Pons (tissue), 1 donor: ENCODE measurements at places on chromosomes 7 and 10.

GRCh38 chr7:34083440-34083839 is 178.1 kb downstream of the BMPER start:
- no peak for DNase-seq

GRCh38 chr10:5105626-5106025 is 11.4 kb downstream of the AKR1C3 start:
- no peak for DNase-seq

- no peak for DNase-seq
These were observed 5.3 kb downstream of the NEUROG3 start for GRCh38 chr10:69567920-69568319.

DNA sequence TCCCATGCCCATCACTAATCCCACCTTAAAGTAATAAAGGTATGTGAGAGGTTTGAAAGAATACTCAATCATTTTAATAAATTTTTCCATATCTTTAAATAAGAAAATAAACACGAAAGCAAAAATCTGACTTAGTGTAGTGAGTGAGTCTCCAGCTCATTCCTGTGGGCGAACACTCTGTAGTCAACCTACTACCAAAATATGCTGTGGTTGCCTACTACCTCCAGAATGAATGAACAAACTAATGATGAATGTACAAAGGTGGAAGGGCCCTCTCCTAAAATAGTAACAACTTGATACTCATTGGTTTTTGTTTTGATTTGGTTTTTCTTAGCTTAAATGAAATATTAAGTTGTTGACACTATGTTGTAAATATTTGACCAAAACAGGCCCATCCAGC is 195.5 kb upstream of the HPS1 start:
- DNase-seq = no peak

DNA sequence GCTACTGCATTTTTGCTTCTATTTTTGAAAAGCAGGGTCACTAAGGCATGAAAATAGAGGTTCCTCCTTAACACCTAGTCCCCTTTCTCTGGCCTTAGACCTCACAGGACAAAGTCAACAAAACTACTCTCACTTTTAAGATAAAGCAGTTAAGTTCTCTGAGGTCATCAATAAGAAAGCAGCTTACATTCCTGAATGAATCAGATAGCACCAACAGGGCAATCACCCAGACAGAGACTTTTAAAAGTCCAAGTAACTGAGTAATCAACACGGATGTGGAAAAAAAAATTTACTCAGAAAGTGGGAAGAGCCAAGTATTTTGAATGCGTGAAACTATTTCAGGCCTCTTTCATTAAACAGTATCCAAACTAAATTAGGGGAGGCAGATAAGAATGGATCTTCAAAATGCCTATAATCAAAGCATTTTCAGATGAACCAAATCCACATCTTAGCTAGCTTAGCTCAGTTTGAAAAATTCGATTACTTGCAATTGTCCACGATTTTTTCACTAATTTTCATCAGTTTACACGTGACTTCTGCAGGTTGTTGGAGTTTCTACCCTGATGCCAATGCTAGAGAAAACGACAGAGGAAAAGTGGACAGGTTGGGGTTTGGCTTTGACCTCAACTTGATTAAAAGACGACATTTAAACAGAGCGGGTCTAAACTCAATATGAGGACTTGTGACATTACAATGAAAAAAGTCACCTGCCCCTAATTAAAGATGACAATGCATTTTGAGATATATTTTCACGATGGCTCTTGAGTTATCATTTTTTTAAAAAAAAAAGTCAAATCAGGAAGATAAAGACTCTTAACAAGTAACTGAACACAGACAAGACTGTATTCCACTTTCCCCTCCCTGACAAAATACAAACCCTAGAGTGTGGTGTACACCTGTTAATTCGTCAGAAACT is 1.6 kb downstream of the BEND7 start:
- no peak for DNase-seq

DNA sequence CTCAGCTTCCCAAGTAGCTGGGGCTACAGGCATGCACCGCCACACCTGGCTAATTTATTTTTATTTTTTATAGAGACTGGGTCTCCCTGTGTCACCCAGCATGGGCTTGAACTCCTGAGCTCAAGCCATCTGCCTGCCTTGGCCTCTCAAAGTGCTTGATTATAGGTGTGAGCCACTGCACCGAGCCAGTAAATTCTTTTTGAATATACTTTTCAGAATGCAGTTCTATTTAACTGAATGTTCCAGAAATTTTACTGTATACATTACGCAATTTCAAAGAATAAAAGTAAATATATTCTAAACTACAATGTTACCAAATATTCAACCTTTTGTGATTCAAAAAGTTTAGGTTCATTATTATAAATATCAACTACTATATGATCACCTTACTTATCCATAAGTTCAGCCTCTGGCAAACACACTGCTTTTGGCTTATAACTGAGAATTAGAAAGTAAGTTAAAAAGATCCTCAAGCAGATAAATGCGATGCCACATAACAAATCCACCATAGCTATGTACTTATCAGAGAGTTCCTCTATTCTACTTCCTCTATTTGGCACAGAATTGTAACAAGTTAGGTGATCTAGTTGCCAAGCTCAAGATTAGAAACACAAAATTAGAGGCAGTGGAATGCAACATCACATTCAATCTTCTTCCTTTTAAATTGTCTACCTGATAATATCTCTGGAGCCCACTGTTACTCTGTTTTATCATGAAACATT is 118.2 kb downstream of the ANK3 start:
- peak; percentile 56 for DNase-seq

DNA sequence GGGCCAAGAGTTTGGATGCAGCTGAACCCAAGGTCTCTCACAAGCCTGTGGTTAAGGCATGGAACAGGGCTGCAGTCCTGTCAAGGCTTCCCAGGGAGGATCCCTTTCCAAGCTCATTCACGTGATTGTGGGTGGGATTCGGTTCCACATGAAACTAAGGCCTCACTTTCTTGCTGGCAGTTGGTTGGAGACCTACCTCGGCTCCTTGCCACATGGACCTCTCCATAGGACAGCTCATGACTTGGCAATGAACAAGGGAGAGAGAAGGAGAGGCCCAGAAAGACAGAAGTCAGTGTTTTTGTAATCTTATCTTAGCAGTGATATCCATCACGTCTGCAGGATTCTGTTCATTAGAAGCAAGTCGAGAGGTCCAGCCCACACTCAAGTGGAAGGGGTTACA is 583.8 kb downstream of the LRMDA start:
- DNase-seq = no peak

GRCh38 chr10:71074176-71074755 is 138.1 kb upstream of the UNC5B start:
- DNase-seq = no peak

DNA sequence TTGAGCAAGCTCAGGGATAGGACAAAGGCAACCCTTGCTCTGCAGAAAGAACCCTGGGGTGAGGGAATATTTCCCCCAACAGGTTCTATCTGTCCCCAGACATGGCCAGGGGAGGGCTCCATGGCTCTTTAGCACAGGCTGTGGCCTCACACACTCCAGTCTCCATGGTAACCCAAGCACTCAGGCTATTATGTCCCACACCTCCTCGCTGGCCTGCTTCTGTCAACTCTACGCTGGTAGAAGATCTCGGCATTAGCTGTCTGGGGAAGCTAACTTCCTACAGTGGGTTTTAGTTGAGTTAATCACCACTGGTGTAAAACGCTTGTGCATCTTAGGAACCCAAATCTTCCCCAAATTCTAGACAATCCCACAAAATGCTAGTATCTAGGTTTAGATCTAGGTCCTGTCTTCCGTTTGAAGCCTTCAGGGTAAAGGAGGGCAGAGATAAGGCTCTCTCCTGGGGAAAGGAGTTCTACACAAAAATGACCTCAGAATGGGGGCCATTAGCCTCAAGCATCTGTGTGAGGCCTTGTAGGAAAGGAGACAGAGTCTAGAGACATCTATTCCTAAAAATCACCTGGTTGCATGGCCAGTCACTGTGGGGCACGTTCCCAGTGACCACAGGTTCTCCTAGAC is 36.7 kb upstream of the SLIT1 start:
- no peak for DNase-seq

DNA sequence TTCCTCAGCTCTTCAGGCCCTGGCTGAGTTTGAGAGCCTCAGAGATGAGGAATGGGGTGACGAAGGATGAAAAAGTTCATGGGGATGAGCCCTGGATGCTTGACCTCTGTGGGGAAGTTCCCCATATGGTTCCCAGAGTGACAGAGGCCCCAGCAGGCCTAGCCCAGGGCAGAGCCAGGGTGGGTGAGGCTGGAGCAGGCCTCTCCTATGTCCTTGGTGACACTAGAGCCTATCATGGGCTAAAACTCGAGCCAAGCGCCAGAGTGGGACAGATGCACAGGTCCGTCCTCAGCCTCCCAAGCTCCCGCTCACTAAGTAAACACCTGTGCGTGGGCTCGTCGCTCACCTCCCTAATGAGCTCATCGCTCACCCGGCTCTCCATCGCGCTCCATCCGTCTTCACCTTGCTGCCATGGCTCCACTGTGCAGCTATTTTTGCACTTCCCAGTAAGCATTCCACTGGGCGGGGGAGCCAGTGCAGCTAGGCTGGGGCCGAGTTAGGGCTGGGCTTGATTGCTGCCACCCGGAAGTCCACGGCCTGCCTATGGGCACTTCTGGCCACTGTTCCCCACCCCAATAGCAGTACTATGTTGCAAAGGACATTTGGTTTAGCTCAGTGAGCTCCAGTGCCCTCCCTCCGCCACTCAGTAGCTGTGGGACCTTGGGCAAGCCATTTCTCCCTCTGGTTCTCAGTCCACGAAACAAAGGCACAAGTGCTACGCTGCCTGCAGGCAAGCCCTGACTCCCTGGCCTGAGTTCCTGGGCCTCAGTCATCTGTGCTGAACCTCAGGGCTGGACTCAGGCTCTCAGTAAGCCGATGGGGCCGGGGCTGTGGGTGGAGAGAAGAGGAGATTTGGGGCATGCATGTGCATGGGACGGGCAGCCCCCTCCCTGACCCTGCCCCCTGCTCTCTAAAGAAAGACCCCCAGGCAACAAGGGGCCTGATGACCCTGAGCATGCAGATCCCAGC is 117.3 kb upstream of the PCBD1 start:
- no peak for DNase-seq

GRCh38 chr7:18570890-18571478 is 75.4 kb downstream of the HDAC9 start:
- DNase-seq = peak; percentile 85

GRCh38 chr10:28295336-28295735 is 7.5 kb downstream of the MPP7 start:
- DNase-seq = no peak

DNA sequence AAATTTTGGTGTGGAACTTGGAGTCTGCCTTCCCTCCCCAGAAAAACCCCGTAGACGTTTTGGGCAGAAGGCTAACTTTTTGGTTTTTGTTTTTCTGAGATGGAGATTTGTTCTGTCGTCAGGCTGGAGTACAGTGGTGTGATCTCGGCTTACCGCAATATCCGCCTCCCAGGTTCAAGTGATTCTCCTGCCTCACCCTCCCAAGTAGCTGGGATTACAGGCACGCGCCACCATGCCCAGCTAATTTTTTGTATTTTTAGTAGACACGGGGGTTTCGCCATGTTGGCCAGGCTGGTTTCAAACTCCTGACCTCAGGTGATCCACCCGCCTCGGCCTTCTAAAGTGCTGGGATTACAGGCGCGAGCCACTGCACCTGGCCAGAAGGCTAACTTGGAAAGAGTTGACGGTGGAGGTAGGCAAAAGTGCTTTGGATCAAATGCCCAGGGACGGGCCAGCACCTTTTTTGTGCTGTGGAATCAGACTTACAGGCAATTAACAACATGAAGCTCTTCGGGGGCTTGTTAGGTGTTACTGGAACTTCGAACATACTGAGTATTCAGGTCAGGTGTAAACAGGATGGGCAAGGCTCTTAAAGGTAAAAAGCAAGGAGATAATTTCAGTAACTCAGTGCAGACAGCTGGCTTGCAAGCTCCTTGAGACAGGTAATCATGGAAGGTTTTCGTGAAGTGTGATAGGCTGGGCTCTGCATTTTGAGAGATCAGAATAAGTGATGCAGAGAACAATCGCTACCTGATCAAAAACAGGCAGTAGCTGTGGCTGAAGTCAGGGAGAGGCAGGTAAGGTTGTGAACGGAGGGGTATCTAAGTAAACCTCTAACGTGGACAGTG is 1.8 kb downstream of the PPP1R35 start:
- DNase-seq = no peak

DNA sequence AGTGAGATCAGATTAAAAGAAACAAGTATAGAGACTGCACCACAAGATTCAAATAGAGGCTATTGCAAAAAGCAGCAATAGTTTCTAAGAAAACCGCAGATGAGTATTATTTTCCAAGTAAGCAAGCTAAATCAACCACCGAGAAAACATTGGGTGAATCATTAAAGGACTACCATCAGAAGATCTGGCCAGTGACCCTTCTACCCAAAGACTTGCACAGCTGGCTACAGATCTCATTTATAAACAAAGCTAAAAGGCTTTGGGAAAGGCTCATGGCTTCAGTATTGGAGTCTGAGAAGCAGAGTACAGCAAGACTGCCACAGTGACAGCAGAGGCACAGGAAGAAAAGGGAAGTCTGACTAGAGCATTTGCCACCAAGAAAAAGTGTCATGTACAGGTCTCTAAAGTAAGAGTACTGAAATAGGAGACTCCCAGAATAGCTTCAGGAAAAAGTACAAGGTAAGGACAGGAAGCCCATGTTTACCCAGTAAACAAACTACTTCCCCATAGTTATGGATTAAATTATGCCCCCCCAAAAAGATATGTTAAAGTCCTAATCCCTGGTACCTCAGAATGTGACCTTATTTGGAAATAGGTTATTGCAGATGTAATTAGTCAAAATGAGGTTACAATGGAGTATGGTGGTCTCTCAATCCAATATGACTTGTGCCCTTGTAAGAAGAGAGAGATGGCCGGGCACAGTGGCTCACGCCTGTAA is 19.0 kb downstream of the STEAP1 start:
- DNase-seq = no peak

DNA sequence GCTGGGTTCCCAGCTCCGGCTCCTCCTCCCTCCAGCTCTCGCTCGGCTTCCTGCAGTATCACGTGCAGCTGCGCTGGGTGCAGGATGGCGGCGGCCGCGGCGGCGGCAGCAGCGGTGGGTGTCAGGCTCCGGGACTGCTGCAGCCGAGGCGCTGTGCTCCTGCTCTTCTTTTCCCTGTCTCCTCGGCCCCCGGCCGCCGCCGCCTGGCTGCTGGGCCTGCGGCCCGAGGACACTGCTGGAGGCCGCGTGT is at the start of gene CNNM1:
TSS of gene CNNM1 (plus strand) at position 53 of the 250 bp plus-strand sequence. CDS start at position 85, 32 bp downstream.
- no peak for DNase-seq

DNA sequence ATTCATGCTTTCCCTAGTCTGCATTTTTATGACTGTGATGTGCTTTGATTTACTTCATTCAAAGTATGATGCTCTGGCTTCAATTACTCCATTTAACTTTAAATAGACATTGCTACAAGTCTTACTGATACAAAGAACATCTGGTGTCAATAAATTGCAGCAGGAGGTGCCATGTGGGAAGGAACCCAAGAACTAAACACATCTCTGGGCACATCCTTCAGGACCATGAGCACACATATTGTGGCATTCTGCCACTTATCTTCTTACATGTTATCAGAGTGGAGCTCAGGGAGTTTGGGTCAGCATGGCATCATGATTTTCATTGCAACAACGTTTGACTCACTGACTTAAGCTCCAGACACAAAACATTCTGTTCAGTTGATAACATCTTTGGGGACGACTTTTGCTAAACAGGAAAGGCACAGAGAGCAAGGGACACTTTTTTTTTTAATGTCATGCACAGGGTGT is 227.0 kb downstream of the DKK1 start:
- no peak for DNase-seq

GRCh38 chr10:101690461-101690860 is 4.5 kb downstream of the FBXW4 start:
- DNase-seq = no peak

GRCh38 chr7:76380623-76380966 is 21.8 kb upstream of the YWHAG start:
- no peak for DNase-seq

- DNase-seq = no peak
These were observed 18.0 kb downstream of the FKBP6 start for GRCh38 chr7:73345951-73346350.

- DNase-seq = no peak
These were observed 149.2 kb downstream of the RAPGEF5 start for GRCh38 chr7:22207724-22208225.
